ENCODE measurements at places on chromosomes 11 and 22.

DNA sequence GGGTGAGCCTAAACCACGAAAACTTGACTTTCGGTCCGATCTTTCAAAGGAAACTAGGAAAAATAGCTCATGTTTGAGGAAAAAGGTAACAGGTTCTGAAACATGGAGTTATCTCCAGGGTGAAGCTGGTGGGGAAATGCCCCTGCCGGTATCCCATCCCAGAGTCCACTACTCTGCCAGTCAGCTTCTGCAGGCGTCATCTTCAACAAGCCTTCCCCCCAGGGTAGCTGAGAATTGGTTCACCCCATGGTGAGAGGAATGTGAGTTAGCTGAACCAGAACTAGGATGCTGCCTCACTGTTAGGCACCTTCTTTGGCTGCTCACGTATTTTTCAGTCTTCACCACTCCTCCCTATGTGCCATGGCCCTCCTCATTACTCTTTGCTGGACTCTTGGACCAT lies 1.1 kb downstream of the GVQW3 start:
- DNase-seq = no peak

DNA sequence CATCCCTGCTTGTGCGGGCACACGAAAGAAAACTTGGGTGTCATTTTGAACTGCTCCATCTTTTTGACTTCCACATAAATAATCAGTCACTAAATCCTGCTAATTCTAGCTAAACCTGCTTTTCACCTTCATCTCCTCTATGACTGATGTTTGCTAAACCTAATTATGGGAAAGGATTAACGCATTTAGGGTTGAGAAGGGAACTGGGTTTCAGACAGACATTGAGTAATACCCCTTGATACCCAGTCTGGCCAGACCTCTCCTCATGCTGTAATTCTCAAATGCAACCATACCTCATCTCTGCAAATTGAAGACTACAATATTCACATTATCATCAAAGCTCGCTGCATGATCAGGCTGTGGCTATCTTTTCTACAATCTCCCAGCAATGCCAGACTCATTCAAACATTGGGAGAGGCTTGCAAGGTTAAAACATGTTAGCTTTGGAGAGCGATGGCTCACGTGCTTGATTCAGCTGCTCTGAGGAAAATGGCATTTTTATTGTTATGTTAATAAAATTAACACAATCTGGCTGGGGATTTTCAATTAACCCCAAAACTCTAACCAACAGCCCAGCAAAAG lies 2.4 kb downstream of the HPS4 start:
- no peak for DNase-seq

GRCh38 chr11:29019960-29020683 lies 911.9 kb downstream of the METTL15 start:
- no peak for DNase-seq

GRCh38 chr11:111069066-111069465 lies 176.5 kb upstream of the POU2AF2 start:
- peak; percentile 14 for DNase-seq

- no peak for DNase-seq
Observed at GRCh38 chr11:76708972-76709660, 38.6 kb upstream of the LRRC32 start.

DNA sequence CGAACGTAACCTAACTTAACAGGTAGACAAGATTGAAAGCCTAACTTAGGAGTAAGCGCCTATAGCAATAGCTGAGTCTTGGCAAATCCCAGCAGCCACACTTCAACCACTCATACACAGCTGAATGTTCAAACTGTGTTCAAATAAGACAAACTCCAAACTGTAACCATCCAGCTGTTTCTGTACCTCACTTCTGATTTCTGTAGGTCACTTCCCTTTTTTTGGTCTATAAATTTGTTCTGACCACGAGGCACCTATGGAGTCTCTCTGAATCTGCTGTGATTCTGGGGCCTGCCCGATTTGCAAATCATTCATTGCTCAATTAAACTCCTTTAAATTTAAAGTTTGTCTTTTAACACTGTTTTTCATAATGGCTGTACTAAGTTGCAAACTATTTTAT lies 8.2 kb upstream of the TENM4 start:
- DNase-seq = no peak

GRCh38 chr11:81340225-81340624 lies 1393.4 kb downstream of the FAM181B start:
- no peak for DNase-seq

DNA sequence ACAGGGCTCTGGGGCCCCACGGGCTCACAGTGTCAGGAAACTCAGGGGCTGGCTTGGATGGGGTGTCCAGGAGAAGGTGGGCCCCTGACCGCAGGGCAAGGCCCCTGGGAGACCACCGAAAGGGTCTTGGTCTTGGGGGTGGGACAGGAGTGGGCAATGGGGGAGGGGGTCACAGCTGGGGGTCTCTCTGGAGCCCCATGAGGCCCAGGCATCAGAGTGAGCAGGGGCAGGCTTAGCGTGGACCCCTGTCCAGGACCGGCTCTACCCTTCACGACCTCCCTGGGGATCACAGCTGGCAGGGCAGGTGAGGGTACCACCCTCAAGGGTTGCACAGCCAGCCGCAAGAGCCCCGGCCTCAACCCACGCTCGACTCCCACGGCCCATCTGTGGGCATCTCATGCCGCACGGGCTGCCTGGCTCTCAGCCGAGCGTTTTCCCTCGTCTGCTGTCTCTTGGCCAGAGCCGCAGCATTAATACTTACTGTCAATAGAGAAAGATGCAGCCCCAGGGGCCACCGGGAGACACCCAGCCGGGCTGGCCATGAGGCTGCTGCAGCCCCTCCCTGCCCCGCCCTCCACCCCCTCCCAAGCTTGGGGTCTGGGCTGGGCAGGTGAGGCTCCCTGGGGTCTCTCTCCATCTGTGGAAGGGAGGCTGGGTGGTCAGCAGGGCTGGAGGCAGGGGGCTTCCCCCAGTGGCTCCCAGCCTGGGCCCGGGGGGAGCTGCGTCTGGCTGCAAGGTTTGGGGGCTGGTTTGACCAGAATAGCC lies 662 bp downstream of the MUC5B start:
- no peak for DNase-seq

- DNase-seq = no peak
Observed at GRCh38 chr11:115069599-115069998, 391.3 kb downstream of the NXPE2 start.

GRCh38 chr11:62539238-62539925 lies 7.2 kb downstream of the AHNAK start:
- no peak for DNase-seq

DNA sequence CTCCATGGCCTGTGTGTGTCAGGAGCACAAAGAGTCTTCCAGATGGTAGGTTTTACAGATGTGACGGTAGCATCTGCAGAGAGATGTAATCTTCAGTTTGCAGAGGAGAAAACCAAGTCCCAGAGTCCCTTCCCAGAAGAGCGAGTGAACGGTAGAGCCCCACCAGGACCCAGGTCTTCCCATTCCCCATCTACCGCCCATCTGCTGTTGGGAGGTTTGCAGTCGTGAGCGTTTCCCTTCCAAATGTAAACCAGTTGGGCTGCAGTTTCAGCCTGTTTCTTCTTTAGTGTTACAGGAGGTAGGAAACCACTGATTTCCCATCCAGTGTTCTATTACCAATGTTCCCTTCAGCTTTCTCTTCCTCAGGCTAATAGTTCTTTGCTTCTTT lies 24.0 kb downstream of the PANX1 start:
- DNase-seq = no peak

DNA sequence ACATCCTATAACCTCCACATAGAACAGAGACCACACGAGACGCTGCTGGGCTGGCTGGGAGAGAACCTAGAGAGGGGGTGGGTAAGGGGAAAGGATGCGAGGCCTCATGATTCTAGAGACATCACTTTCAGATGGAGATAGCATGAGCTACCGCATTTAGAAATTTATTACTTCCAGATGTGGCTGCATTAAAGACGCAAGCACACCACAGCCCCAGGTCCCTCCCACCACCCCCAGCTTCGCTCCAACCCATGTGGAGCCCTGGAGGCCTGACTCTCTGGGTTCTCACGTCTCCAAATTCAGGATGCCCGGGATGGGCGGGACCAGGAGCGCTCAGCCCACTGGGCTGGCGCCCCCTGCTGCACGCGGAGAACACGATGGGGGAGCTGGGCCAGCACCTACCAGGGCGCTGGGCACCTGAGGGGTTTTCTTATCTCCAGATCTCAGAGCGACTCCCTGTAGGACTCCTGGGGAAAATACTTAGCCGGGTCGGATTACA lies 13.6 kb downstream of the MRPL21 start:
- no peak for DNase-seq

DNA sequence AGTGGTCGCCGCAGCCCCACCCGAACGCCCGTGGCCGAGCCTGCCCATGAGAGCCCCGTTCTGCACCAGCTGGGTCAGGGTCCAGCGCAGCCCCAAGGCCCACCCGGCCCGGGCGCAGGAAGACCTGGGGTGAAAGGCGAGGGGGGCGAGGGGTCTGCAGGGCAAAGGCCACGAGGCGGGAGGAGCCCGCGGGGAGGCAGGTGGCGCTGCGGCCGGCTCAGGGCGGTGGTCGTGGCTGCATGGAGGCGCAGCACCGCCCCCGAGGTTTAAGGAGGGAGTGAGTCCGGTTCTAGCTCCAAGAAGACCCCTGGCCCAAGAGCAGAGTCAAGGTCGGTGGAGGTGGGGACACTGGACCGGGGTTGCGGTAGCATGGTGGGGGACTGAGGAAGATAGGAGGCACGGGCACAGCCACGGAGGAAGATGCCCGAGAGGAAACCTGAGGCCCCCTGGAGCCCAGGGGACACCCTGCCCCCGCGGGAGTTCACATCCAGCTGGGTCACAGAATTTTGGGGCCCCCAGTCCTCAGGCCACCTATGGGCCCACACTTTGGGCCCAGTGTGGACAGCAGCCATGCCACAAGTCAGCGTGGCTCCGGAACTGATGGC lies 514 bp upstream of the HDAC10 start:
- DNase-seq = no peak

DNA sequence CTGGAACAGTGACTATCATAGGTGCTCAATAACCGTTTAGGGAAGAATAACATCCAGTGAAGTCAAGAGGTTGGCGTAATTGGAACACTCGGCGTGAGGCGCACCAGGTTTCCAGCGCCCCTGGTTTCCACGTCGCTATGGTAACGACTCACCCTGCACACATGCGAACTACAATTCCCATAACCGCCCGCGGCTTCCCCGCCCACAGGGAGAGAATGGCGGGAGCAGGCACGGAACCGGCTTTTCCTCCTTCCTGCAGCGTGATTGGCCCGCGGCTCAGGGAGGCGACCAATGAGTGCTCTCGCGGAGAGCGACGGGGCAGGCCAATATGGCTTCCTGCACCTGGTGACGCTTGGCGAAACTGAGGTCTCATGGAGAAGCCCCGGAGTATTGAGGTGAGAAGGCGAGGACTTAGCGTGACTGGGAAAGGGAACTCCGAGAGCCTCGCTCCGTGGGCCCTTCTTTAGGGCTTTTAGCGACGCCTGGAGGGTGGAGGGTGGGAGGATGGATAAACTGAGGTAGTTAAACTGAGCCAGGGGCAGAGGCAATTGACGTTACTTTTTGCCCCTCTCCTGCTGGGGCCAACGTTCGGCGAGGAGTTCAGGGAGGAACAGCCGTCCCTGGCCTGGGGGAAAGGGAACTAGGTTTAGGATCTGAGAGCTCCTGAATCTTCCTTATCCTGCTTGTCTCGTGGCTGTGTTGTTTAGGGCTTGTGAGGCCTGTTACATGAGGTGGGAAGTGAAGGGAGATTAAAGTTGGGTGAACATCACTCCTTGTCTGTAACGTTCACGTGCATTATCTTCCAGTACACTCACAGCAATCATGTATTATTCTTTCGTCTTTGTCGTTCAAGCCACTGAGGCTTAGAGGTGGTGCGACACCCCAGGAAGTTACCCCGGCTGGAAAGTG lies at the start of gene L3MBTL2:
Gene L3MBTL2, plus strand, starts transcription at position 321 of the 909 bp plus-strand sequence. Its CDS starts 51 bp downstream, at position 372.
- DNase-seq = peak; percentile 97

- no peak for DNase-seq
Observed at GRCh38 chr11:118245936-118246562, 6.1 kb downstream of the MPZL3 start.

DNA sequence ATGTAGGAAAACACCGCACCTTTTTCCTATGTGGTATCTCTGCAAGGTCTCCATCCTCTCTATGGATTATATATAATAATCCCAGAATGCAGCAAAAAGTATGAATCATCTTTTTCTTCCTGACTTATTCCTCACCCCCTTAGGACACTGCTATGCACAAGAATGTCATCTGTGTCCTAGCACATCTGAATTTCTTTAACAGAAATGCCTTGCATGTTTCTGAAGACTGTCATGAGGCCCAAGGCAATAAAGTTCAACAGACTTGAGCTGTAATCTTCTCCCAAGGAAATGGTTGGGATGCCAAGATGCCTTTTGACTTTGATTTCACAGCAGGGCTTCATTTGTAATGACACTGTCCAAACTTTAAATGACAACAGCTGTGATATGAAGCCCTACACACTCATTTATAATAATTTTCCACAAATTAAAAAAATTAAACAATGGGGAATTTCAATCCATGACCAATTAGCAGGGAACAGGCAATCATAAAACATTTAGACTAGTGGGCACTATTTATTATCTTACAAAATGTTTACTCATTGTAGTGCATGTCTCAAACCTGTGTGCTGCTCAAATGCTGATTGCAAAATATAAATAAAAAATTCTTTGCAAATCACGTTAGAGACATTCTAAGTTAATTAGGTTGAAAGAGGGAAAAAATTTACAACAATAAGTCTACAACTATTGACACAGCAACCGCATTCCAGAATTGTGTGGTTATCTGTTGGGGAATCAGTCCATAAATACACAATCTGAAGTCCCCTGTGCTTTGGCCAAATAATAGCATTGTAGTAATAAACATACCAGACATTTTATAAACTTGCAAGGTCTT lies 242.3 kb downstream of the SWAP70 start:
- no peak for DNase-seq

DNA sequence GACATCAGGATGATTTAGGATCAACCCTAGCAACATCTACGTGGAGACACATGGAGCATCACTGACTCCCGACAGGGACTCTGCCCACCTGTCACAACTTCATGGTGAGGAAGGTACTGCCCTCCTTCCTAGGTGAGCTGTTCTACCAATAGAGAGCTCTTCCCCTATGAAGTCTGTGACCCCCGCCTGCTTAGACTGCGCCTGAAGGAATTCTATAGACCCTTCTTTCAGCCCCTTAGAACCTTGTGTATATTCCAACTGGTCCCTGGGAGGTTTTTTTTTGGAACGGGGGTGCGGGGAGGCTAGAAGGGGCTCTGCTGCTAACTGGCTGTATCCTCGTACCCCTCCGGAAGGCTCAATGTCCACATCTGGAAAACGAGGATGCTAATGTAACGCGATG lies 566 bp downstream of the INTS4 start:
- DNase-seq = no peak

- DNase-seq = no peak
Observed at GRCh38 chr11:78147807-78148206, 8.4 kb upstream of the ALG8 start.
